ENCODE measurements at places on chromosomes 11 and 22. TPM values are rescaled to one million over a fixed set of nuclear protein-coding genes. Genes with fewer than 3 reads are reported as not detected.

DNA sequence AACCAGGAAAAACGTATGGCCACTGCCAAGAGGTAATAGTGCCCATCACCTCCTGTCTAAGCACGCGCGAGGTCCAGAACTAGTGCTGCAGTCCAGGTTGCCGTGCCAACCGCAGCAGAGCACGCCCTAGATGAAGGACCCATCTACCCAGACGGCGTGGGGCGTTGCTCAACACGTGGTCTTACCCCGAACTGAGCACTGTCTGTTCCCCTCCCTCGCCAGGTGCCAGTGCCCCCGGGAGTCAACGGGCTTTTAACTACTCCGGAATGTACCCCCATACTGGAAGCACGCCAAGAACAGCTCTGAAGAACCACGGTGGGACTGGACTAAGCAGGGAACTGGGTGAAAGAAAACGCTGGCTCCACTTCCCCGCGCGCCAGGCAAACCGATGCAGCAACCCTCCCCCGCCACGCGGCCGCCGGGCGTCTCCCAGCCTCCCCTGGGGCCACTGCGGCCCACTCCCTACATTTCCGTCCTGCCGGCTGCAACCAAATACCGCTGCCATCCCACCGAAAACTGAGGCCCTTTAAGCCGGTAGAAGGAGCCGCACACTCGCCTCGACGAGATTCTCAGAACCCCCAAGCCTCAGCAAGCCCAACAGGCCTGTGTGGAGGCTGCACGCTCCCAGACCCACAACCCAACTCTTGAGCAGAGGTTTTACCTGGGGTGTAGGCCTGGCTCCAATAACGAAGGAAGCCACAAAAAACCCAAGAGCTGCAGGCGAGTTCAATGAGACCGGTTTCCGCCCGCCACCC lies at the start of gene HSPA8:
TSS of gene HSPA8 (minus strand) at position 734 of the 755 bp plus-strand sequence. CDS start 812 bp downstream, outside the sequence.
- H3K27me3 ChIP-seq = no peaks in the 10 kb centered on the region
- H3K4me3 ChIP-seq = peak within 1 kb of the TSS; percentile 73
- H3K4me1 ChIP-seq = peaks cover 22% of the 10 kb centered on the region
- peak within 1 kb of the TSS; percentile 99 for H3K27ac ChIP-seq

Gene TEX54
- 0.76 TPM for polyA plus RNA-seq

DNA sequence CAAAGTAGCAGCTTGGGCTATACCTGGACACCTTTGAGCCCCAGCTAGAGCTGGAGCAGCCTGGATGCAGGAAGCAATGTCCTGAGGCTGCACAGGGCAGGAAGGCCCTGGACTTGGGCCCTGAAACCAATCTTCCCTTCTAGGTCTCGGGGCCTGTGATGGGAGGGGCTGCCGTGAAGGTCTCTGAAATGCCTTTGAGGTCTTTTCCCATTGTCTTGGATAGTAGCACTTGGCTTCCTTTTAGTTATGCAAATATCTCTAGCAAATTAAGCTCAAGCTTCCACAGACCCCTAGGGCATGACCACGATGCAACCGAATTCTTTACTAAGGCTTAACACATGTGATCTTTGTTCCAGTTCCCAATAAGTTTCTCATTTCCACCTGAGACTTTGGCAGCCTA lies 40.0 kb downstream of the LINC01488 start:
- peaks cover 14% of the 10 kb centered on the region for H3K4me1 ChIP-seq
- no peak for DNase-seq
- H3K36me3 ChIP-seq = no peaks in the 10 kb centered on the region
- H3K4me3 ChIP-seq = no peak overlapping the region
- no peaks in the 10 kb centered on the region for H3K27me3 ChIP-seq

- DNase-seq = no peak
- H3K27me3 ChIP-seq = no peaks in the 10 kb centered on the region
- no peaks in the 10 kb centered on the region for H3K36me3 ChIP-seq
- no peak within 1 kb of the TSS for H3K27ac ChIP-seq
These were observed at the start of gene CABP4 for GRCh38 chr11:67455054-67455453. Gene CABP4, plus strand, starts transcription at chr11:67455354. Its CDS starts 70 bp downstream, at chr11:67455424.

Gene PRMT3
- 17.2 TPM for polyA plus RNA-seq

DNA sequence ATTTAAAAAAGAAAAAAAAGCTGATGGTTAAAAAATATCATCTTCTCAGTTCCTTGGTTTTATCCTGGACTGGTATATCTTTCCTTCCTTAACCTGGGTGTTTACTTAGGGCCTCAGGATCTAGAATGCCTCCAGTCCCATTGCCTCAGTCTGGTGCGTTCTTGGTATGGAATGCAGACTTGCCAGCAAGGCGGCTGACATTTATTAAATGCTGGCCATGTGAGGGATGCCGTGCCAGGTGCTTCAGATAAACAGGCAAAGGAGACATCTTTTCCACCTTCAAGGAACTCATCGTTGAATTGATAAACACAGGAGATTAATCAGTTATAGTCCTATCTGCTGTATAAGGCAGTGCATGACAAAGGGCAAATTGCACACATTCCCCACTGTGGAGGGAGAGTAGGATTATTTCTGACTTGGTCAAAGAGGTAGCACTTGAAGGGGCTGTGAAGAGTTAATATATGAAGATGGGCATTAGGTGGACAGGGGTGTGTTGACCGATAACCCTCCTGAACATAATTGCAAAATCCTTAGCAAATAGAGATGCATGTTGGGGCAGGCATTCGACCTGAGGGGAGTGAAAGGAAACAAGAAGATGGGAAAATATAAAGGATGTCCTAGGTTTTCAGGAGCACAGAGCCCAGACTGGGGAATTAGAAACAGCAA lies 54.4 kb downstream of the ALX4 start:
- no peak overlapping the region for H3K27ac ChIP-seq
- H3K27me3 ChIP-seq = no peaks in the 10 kb centered on the region
- no peak overlapping the region for H3K4me3 ChIP-seq
- no peaks in the 10 kb centered on the region for H3K4me1 ChIP-seq

Gene ANO3
- polyA plus RNA-seq = 0.33 TPM

Gene ANO1
- 12.3 TPM for polyA plus RNA-seq

GRCh38 chr11:80084608-80085007 lies 643.8 kb upstream of the TENM4 start:
- H3K27ac ChIP-seq = no peak overlapping the region
- H3K36me3 ChIP-seq = no peaks in the 10 kb centered on the region
- H3K27me3 ChIP-seq = no peaks in the 10 kb centered on the region
- DNase-seq = no peak
- H3K4me1 ChIP-seq = no peaks in the 10 kb centered on the region

DNA sequence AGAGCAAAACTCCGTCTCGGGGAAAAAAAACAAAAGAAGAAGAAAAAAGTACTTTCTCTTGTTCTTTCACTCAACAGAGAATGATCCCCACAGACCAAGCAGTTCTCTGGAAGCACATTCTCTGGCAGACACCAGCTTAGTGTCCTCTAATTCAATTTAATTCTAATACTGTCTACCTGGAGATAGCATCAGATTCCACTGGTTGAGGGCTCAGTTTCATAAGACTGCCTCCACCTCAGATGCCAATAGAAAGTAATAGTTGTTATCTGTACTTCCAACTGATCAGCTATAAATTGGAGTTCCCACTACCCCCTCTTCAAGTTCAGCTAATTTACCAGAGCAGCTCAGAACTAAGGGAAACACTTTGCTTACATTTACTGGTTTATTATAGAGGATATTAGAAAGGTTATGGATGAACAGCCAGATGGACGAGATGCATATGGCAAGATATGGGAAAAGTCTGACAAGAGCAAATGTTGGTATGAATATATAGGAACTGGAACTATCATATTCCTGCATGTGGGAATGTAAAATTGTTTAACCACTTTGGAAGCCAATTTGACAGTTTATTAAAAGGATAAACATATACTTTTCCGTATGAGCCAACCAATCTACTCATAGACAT lies 64.3 kb downstream of the TMEM135 start:
- H3K27me3 ChIP-seq = no peaks in the 10 kb centered on the region
- peaks cover 5% of the 10 kb centered on the region for H3K4me1 ChIP-seq
- no peak overlapping the region for H3K4me3 ChIP-seq
- peaks cover 2% of the 10 kb centered on the region for H3K36me3 ChIP-seq
- H3K27ac ChIP-seq = no peak overlapping the region

Gene CHST1
- 3.0 TPM for polyA plus RNA-seq

- H3K27ac ChIP-seq = peak overlapping the region; percentile 96
- H3K4me1 ChIP-seq = peaks cover 84% of the 10 kb centered on the region
- H3K4me3 ChIP-seq = no peak overlapping the region
These were observed 17.0 kb upstream of the OMP start for GRCh38 chr11:77085652-77086051.

- H3K4me1 ChIP-seq = no peaks in the 10 kb centered on the region
- H3K36me3 ChIP-seq = no peaks in the 10 kb centered on the region
- peaks cover 5% of the 10 kb centered on the region for H3K27me3 ChIP-seq
- no peak overlapping the region for H3K4me3 ChIP-seq
These were observed 45.3 kb upstream of the CD82 start for GRCh38 chr11:44519989-44520737.

GRCh38 chr11:86910592-86910991 lies 44.6 kb downstream of the FZD4 start:
- H3K36me3 ChIP-seq = no peaks in the 10 kb centered on the region
- H3K4me1 ChIP-seq = no peaks in the 10 kb centered on the region
- no peak overlapping the region for H3K27ac ChIP-seq
- no peaks in the 10 kb centered on the region for H3K27me3 ChIP-seq

GRCh38 chr11:86676533-86677154 lies 4.2 kb upstream of the ME3 start:
- no peak for DNase-seq
- no peak overlapping the region for H3K27ac ChIP-seq
- H3K36me3 ChIP-seq = no peaks in the 10 kb centered on the region
- H3K4me1 ChIP-seq = no peaks in the 10 kb centered on the region
- H3K27me3 ChIP-seq = no peaks in the 10 kb centered on the region
- no peak overlapping the region for H3K4me3 ChIP-seq

DNA sequence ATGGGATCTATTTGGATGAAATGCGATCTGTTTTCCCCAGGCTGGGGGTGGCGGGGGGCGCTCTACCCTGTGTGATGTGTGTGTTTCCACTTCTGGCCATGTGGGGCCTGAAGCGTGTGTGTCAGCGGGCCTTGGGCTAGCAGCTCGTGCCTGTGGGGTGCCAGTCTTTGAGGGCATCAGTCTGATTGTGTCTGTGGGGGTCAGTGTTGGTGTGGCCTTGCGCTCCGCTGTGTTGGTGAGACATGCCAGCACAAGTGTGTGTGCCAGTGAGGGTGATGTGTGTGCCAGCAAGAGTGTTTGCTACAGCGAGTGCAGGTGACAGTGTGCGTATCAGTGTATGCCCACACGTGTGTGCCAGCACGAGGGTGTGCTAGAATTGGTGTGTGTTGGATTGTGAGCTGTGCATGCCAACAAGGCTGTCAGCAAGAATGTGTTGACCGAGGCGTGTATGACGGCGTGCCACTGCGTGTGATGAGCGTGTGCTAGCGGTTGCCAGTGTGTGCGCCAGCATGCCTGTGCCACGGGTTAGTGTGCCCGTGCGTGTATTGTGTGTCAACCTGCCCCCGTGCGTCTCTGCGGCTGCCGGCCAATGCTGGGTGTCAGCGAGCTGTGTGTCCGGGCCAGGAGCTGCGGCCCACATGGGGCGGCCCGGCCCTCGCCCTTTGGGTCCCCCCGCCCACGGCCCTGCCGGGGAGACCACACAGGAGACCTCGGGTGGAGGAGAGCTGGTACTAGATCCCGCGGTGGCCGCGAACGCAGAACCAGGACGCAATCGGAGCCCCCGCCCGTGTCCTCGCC lies 519 bp downstream of the ARRB1 start:
- peaks cover 14% of the 10 kb centered on the region for H3K36me3 ChIP-seq
- peaks cover 54% of the 10 kb centered on the region for H3K4me1 ChIP-seq
- H3K27ac ChIP-seq = peak overlapping the region; percentile 83
- H3K27me3 ChIP-seq = no peaks in the 10 kb centered on the region

DNA sequence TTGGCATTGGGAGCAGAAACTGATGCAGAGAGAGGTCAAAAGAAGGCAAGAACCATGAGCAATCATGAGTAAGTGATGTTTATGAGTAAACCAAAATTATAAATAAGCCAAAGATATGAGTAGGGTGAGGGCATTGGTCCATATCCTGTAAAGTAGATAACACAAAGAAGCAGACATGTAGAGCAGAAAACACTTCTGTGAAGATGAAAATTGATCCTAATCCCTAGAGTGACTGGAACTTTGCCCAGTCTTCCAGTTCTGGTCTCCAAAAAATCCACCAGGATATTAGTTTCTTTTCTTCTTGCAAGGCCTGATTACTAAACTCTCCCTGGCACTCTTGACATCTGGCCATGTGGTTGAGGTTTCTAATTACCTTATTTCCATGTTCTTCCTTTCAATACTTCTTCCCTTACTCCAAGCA lies 13.7 kb upstream of the DRD2 start:
- H3K36me3 ChIP-seq = no peaks in the 10 kb centered on the region
- H3K27me3 ChIP-seq = no peaks in the 10 kb centered on the region
- no peaks in the 10 kb centered on the region for H3K4me1 ChIP-seq
- no peak overlapping the region for H3K27ac ChIP-seq
- DNase-seq = no peak

Gene AGBL2
- 10.6 TPM for polyA plus RNA-seq

Gene SLC5A4
- 2.6 TPM for polyA plus RNA-seq

Gene RAPSN
- polyA plus RNA-seq = 0.64 TPM

Gene OR52M1
- polyA plus RNA-seq = not detected

DNA sequence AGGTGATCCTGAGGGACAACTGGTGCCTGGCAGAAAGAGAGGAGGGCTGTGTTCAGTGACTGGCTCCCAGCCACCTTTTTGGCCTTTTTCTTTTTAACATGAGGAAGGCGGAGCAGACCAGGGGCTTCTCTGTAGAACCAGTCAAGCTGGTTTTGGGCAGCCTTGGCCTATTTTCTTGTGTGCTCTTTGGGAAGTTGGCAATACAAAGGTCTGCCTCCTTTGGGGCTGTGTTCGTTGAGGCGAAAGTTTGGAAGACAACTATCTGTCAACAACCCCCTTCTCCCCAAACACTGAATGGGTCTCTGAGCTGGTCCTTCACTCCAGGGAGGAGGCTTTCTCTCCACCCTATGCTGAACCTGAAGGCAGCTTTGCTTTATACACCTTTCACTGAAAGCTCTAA lies 8.5 kb downstream of the MARK2 start:
- H3K36me3 ChIP-seq = peaks cover 20% of the 10 kb centered on the region
- H3K27ac ChIP-seq = peak overlapping the region; percentile 81
- H3K4me1 ChIP-seq = peaks cover 51% of the 10 kb centered on the region
- H3K27me3 ChIP-seq = no peaks in the 10 kb centered on the region
- peak; percentile 37 for DNase-seq

DNA sequence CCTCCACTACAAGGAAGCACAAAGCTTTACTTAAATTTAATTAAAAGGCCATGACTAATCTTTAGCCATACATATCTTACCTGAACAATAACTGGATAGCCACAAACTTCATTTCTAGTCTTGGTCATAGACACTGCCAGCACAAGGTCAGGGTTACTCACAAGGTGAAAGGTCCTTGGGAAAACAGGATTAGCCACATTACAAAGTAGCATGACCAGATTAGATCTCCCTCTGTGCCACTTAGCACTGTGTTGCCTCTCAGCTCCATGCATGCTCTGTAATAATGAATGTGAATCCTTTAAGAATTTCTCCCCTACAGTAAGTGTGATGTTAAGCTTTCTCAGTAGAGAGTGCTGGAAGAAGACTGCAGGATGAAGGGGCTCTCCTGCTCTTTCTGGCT lies 325.1 kb upstream of the MPPED2 start:
- DNase-seq = no peak
- no peak overlapping the region for H3K4me3 ChIP-seq
- no peak overlapping the region for H3K27ac ChIP-seq

Measured in large intestine (tissue), 12 donors.